ENCODE measurements at places on chromosomes 16 and 17. TPM values are rescaled to one million over a fixed set of nuclear protein-coding genes. Genes with fewer than 3 reads are reported as not detected.

The TRAPPC2L gene
- 73.9 TPM for polyA plus RNA-seq

DNA sequence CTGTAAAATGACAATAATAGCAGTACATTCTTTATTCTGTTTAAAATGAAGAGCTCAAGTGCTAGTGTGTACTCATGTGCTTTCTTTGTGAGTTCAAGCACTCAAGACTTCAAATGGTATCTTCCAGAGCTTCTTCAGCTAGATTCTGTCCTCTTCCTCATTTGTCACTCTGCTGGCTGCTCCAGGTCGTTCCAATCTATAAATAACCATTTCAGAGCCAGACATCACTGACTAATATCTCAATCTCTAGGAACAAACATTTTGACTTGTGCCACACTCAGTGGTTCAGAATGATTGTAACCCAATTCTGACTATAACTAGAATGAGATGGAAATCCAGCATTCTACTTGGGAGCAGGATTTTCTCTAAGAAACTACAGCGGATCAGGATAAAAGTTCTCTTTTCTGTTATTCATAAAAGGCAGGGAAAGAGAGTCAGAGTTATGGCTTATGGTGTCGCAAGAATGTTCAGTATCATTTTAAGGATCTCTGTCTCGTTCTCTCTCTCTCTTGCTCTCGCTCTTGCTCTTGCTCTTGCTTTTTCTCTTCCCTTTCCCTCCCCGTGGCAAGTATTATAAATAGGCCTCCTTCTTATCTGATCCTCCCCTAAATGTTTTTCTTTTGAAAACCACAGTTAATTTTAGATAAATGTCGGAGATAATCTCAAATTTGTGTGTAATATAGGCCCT lies 116.3 kb upstream of the MAF start:
- DNase-seq = peak; percentile 4

The CPNE2 gene
- polyA plus RNA-seq = 73.0 TPM

The CCT6B gene
- 0.48 TPM for polyA plus RNA-seq

DNA sequence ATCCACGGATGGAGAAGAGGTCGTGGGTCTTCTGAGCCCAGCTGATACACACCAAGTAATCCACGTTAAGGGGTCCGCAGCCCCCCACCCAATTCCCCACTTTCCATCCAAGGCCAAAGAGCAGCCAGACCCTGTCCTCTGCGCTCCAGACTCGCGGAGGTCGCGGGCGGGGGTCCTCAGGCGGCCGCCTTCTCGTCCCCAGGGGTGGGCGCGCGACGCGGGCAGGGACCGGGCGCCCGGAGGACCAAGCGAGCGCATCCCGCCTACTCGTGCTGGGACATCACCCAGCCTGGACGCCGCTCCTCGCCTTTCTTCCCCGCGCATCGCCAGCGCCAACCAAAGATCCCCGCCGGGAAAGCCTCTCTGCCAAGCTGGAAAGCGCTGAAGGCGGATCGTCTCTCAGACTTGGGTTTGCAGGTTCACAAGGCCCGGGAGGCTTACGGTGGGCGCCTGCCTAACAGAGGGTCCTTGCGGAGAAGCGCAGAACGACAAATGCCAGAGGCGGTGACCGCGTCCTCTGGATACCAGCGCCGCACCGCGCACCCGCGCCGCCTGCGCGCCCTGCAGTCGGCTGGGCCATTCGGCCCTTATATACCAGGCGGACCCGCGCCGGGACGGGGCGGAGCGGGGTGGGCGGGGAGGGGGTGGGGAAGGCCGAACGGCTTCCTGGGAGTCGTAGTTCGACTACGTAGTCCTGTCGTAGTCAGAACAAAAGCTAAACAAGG lies 471.6 kb downstream of the SOX9 start:
- DNase-seq = peak; percentile 99

DNA sequence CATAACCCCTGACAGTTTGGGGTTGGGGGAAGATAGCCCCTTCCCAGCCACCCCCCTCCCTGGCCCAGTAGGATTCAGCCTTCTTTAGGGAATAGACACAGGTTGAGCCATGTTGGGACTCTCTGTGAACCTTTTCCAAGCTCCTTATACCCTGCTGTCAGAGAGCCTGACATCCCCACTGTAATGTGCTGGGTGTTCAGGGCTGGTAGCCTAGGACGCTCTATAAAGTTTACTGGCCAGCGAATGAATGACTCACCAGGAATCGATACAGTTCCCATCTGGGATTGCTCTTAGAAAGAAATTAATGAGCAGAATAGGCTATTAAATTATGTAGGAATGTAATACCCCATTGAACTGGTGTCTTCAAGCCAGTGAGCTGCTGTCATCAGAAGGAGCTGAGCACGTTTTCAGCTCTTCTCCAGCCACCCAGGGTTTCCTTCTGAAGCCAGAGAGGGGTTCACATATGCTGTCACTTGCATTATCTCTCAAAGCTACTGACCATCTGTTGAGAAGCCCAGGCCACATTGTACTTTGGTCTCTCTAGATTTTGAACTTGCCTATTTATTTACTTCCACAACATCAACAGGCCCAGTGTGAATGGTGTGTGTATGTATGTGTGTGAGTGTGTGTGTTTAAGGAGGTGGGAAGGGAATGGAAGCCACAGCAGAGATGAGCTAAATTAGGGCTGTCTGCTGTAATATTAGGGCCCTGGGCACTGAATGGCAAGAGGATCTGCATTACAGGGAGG lies 64.9 kb downstream of the SPACA3 start:
- no peak for DNase-seq

GRCh38 chr17:76935331-76935730 lies 67.1 kb downstream of the MGAT5B start:
- DNase-seq = no peak

DNA sequence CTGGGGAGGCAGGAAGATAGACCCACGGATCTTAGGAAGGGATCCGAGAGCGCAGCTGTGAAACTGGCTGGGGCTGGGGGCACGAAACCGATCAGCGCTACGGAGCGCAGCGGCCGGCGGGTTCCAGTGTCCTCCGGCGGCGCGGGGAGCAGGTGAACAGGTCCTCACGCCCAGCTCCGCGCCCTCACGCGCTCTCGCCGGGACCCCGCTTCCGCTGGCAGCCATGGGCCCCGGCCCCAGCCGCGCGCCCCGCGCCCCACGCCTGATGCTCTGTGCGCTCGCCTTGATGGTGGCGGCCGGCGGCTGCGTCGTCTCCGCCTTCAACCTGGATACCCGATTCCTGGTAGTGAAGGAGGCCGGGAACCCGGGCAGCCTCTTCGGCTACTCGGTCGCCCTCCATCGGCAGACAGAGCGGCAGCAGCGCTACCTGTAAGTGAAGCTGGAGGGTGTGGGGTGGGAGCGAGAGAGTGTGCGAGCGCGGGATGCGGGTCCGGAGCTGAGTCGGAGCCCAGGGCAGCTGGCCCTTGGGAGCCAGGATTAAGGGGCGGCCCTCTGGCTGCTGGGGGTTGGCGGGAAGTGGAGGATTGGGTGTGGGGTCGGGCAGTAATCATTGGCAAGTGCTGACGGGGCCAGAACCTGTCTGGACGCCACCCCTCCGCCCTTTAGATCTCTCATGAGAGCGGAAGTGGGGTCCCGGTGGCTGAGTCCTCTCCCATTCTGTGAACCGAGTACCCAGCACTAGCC lies 479 bp downstream of the ITGA3 start:
- peak; percentile 89 for DNase-seq

- no peak for DNase-seq
These were observed 19.0 kb downstream of the SLC7A6 start for GRCh38 chr16:68283346-68283745.
